ENCODE measurements at places on chromosomes 7 and 10.

DNA sequence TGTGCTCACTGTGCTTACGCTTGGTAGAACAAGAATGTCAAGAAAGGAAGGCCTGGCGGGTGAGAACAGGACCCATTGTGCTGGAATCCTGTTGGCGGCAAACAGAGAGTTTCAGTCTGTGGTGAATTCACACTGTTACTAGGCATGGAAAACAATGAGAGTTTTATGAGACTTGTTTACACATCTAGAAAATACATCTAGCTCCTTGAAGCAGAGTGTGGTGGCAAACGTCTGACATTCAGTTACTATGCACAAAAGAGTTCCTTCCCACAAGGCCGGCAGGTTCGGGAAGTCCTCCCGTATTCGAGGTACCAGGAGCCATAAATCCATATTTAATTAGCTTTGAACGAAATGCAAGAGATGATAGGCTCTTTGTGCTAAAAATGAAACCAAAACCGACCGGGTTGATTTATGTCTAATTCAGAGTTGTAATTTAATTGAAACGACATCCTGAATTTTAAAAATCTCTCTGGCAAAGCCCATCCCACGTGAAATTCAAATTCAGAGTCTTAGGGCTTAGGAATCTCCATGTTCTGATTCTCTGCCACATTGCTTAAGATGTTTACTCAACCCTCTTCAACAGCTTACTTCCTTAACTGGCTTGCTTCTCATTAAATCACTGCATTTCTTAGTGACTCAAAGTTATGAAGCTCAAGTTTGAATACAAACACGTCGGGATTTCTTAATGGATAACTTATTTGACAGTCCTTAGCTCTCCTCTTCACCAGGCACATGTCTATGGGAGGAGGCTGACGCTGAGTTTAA, 299.9 kb upstream of the PITRM1 start:
- DNase-seq, result no peak

GRCh38 chr7:90642978-90643377, 46.9 kb downstream of the CDK14 start:
- DNase-seq, result no peak

DNA sequence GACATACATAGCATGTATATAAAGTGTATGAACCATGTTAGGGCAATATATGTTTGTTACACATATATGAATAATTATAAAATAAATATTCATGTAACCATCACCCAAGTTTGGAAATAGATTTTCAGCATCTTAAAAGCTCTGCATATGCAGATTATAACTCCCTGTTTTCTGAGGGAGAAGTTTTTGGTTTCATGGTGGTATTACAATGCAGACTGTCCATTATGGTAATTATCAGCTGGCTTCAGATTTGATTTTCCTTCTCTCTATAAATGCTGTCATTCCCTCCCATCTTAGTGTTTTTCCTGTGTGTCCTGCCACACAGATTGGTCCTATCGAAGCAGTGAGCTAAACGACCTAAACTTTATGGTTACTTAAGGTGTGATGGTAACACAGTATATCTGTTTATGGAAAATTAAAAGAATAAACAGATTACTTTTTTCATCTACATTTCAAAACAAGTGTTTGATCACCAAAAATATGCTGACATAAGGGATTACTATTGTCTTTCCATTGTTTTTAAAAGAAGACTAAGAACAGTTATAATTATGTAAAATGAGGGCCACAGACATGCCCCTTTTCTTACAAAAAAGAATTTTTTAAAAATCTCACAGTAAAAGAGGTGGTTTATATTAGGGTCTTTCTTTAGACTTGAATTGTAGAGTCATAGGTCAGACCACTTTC, 17.7 kb downstream of the PRPF18 start:
- DNase-seq, result no peak

DNA sequence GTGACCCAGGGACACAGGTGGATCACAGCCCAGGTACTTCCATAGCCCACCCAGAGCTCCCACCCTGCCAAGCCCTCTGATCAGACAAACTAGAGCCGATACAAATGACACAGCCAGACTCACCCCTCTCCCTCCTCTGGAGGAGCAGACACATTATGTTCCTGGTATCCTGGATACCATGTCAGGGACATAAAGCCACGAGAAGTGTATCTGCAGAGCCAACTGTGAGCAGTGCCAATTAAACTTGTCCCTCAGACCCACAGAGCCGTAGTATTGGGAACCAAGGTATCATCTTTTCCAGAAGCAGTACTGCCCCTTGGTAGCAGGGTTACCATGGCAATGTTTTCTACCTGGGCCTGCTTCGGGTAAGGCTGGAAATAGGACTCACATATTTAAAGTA, 47.3 kb upstream of the CPXM2 start:
- no peak for DNase-seq
